Osteoblast (primary cell): ENCODE measurements at places on chromosomes 13 and 19. TPM values are rescaled to one million over a fixed set of nuclear protein-coding genes. Genes with fewer than 3 reads are reported as not detected.

Gene PLPPR2
- total RNA-seq, result 10.6 and 14.1 TPM in 2 replicates

Gene SRRM5
- total RNA-seq, result under 0.01 TPM in 1 of 2 replicates, not detected in the other

Gene SIGLEC6
- not detected in 2 replicates for total RNA-seq

Gene SBK3
- not detected in 2 replicates for total RNA-seq

Gene KLF2
- 11.2 and 16.6 TPM in 2 replicates for total RNA-seq

Gene UFM1
- 110 and 113 TPM in 2 replicates for total RNA-seq

Gene APLP1
- 2.1 and 3.6 TPM in 2 replicates for total RNA-seq

Gene FBXW9
- 17.1 and 18.5 TPM in 2 replicates for total RNA-seq

Gene CPB2
- total RNA-seq, result not detected in 2 replicates

Gene S1PR2
- total RNA-seq, result 9.4 and 14.1 TPM in 2 replicates

Gene OR10H1
- total RNA-seq, result not detected in 2 replicates

Gene ZNF566
- total RNA-seq, result 13.8 and 20.9 TPM in 2 replicates

Gene RRAS
- 23.9 and 31.8 TPM in 2 replicates for total RNA-seq

Gene FGF22
- not detected in 2 replicates for total RNA-seq

Gene KCNN4
- 6.5 and 7.2 TPM in 2 replicates for total RNA-seq

- DNase-seq, result peak; percentile 88
- H3K36me3 ChIP-seq, result no peaks in the 10 kb centered on the region
- H3K4me1 ChIP-seq, result no peaks in the 10 kb centered on the region
- H3K27ac ChIP-seq, result no peak overlapping the region
Measured at GRCh38 chr13:112442483-112443090, 66.4 kb downstream of the SPACA7 start.

DNA sequence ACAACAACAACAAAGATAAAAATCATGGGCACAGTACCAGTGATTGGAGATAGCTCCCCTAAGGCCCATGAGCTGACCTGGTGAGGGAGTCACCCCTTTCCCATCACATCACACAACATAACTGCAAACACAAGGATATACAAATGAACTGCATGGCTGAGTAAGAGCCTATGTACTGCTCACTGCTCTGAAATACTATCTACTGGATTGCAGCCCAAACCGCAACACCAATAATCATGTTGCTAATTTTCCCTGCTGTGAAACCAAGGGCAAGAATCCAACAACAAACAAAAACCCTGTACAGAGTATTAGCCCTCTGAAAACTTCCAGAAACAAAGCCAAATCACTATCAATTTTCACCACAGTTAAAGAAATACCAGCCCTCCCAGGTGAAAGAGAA, 1893.2 kb downstream of the PCDH9 start:
- no peaks in the 10 kb centered on the region for H3K36me3 ChIP-seq
- H3K27me3 ChIP-seq, result no peaks in the 10 kb centered on the region
- DNase-seq, result no peak
- no peak overlapping the region for H3K27ac ChIP-seq
- no peaks in the 10 kb centered on the region for H3K4me1 ChIP-seq
- H3K4me3 ChIP-seq, result no peak overlapping the region

- no peaks in the 10 kb centered on the region for H3K27me3 ChIP-seq
- peak overlapping the region; percentile 56 for H3K27ac ChIP-seq
- peaks cover 16% of the 10 kb centered on the region for H3K36me3 ChIP-seq
- H3K4me3 ChIP-seq, result no peak overlapping the region
Measured at GRCh38 chr13:21034603-21035191, 26.7 kb downstream of the LATS2 start.

DNA sequence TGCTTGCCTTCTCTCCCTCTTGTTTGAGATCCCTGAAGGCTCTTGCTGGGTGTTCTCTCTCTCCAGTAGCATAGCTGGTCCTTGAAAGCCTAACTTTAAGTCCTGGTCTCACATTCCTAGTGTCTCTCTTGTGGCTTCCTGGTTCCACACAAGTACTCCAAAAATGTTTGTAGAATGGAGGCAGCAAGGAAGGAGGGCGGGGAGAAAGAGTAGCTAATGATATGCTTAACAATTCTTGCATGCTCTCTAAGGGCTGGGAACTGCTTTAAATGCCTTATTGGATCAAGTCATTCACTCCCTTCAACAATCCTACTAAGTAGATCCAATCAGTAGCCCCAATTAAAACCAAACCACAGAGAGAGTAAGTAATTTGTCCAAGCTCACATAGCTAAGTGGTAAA, 357.3 kb downstream of the KLF5 start:
- H3K4me1 ChIP-seq, result peaks cover under 1% of the 10 kb centered on the region
- no peak overlapping the region for H3K4me3 ChIP-seq
- no peak overlapping the region for H3K27ac ChIP-seq
- peak; percentile 73 for DNase-seq

- peak; percentile 96 for DNase-seq
- H3K27ac ChIP-seq, result peak overlapping the region; percentile 75
- peak overlapping the region; percentile 92 for H3K4me3 ChIP-seq
- no peaks in the 10 kb centered on the region for H3K27me3 ChIP-seq
- peaks cover 6% of the 10 kb centered on the region for H3K36me3 ChIP-seq
Measured at GRCh38 chr19:12996406-12997094, 1.3 kb downstream of the NFIX start.

- DNase-seq, result peak; percentile 65
- peaks cover 4% of the 10 kb centered on the region for H3K27me3 ChIP-seq
- no peaks in the 10 kb centered on the region for H3K4me1 ChIP-seq
- no peak overlapping the region for H3K4me3 ChIP-seq
- H3K36me3 ChIP-seq, result no peaks in the 10 kb centered on the region
Measured at GRCh38 chr13:36395280-36395679, 37.0 kb upstream of the CCNA1 start.

- H3K4me1 ChIP-seq, result peaks cover 59% of the 10 kb centered on the region
- no peak overlapping the region for H3K4me3 ChIP-seq
- H3K27ac ChIP-seq, result peak overlapping the region; percentile 43
- DNase-seq, result no peak
Measured at GRCh38 chr13:44303681-44304432, 69.8 kb upstream of the SERP2 start.

GRCh38 chr19:18603958-18604819, 2.4 kb downstream of the CRLF1 start:
- H3K36me3 ChIP-seq, result no peaks in the 10 kb centered on the region
- H3K27me3 ChIP-seq, result peaks cover 24% of the 10 kb centered on the region
- H3K4me3 ChIP-seq, result no peak overlapping the region
- no peak overlapping the region for H3K27ac ChIP-seq
- peak; percentile 87 for DNase-seq

DNA sequence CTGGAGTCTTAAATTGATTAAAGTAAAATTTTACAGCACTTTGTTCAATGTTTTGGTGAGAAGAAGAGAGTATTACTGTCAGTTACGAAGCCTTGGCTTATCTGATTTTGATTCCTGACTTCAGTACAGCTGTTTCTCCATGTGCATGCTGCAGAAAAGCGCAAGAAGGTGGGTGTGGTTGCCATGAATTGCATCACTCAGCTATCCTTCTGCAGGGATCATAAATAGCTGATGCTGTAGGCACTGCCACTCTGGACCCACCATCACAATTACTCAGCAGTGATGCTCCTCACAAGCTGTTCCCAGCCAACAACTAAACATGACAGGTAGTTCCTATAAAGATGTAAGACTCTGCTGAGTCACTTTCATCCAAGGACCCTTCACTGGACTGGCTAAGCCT, 321.2 kb downstream of the IRS2 start:
- H3K4me3 ChIP-seq, result no peak overlapping the region
- H3K27me3 ChIP-seq, result no peaks in the 10 kb centered on the region
- H3K36me3 ChIP-seq, result no peaks in the 10 kb centered on the region
- H3K4me1 ChIP-seq, result no peaks in the 10 kb centered on the region
- no peak for DNase-seq

GRCh38 chr13:33383724-33384577, 98.4 kb upstream of the STARD13 start:
- H3K27me3 ChIP-seq, result no peaks in the 10 kb centered on the region
- no peak for DNase-seq
- H3K36me3 ChIP-seq, result no peaks in the 10 kb centered on the region
- H3K27ac ChIP-seq, result no peak overlapping the region
- no peaks in the 10 kb centered on the region for H3K4me1 ChIP-seq

DNA sequence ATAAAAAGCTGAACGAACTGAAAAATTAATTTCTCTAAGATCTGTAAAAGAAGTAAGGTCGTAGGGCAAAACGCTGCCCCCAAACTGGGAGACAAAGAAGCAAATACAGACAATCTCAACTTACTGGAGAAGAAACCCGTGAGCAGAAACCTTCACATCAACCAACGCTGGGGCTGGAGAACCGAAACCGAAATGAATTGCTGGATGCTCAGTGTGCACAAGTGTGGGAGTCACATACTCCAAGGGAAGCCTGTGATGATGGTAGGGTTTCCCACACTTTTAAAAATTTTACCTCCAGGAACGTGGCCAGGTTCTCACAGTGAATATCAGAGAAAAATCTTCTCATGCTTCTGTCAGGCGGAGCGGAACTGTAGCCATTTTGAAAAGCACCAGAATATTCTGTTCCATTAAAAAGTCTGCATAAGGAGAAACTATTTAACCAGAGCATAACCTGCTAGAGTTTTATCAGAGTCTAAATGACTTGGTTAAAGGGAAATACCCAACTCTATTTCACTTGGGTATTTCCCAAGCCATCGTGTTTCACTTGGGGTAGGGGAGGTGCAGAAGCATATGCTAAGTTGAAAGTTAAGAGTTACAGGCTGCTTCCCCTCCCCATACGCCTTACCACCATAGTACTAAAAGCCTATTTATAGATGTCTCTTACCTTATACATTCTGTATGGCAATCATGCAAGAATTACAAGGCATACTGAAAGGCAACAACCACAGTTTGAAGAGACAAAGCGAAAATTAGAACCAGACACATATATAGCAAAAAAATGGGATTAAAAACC, 110.5 kb upstream of the SLITRK1 start:
- DNase-seq, result no peak
- no peaks in the 10 kb centered on the region for H3K36me3 ChIP-seq

DNA sequence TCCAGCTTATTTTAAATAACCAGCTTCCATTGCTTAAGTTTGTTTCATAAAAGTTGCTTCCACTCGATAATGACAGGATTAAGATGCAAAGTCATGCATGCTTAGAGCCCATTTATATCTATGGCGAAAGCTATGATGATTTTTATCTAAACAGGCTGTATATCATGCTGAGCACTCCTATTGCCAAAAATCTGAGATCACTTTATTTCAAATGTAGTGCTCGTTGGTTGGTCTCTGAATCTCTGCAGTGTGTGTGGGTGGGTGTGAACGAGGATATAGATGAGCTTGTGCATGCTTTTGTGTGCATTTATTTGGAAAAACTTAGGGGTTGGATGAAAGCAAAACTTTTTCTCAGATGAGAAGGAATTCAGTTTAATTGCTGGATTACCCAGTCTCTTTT, 27.0 kb upstream of the ARGLU1 start:
- H3K36me3 ChIP-seq, result no peaks in the 10 kb centered on the region
- H3K4me3 ChIP-seq, result no peak overlapping the region
- H3K27ac ChIP-seq, result no peak overlapping the region

DNA sequence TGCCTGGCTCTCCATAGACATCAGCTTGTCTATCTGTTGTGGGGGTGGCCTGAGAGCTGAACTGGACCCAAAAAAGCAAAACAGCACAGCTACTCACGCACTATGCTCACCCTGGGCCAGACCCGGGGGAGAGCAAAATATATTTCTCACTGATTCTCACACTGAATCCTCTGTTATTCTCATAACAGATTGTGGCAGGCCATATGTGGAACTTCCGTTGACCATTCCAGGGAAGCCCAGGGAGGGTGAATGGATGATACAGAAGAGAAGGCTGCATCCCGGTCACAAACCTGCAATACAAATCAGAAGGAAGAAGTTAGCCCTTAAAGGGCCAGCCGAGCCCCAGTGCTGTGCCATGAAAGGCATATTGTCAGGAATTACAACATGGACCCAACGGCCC, 362.5 kb downstream of the ZNF536 start:
- H3K27me3 ChIP-seq, result no peaks in the 10 kb centered on the region
- no peaks in the 10 kb centered on the region for H3K36me3 ChIP-seq
- DNase-seq, result no peak
- H3K4me1 ChIP-seq, result no peaks in the 10 kb centered on the region
- H3K4me3 ChIP-seq, result no peak overlapping the region

DNA sequence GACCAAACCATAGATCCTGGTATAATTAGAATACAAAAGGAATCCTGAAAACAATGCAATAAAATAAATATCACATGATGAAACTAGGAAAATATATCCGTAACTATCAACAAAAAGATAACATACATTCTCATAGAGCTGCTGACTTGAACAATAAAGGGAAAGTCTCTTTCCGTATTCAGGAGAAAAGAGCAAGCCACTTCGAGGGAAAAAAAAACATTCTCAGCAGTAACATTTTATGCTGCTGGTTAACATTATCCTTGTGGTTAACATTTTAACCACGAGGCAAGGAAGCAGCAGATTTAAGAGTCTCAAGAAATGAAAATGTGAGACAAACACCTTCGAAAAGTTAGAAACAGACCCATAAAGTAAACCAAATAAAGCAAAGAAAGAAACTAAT, 25.8 kb downstream of the NALCN start:
- no peaks in the 10 kb centered on the region for H3K36me3 ChIP-seq
- DNase-seq, result no peak
- no peaks in the 10 kb centered on the region for H3K27me3 ChIP-seq
- peak overlapping the region; percentile 46 for H3K27ac ChIP-seq

- DNase-seq, result no peak
- no peak overlapping the region for H3K4me3 ChIP-seq
- no peaks in the 10 kb centered on the region for H3K27me3 ChIP-seq
- peaks cover 8% of the 10 kb centered on the region for H3K4me1 ChIP-seq
- H3K36me3 ChIP-seq, result no peaks in the 10 kb centered on the region
Measured at GRCh38 chr19:36483653-36484052, 5.7 kb downstream of the ZNF566 start.

- no peak overlapping the region for H3K27ac ChIP-seq
- H3K4me3 ChIP-seq, result no peak overlapping the region
- DNase-seq, result no peak
- peaks cover 23% of the 10 kb centered on the region for H3K36me3 ChIP-seq
Measured at GRCh38 chr13:110351636-110352420, 44.7 kb downstream of the COL4A2 start.

GRCh38 chr13:107864543-107865317, 350.6 kb downstream of the LIG4 start:
- H3K27ac ChIP-seq, result no peak overlapping the region
- DNase-seq, result peak; percentile 81
- H3K4me3 ChIP-seq, result peak overlapping the region; percentile 81
- no peaks in the 10 kb centered on the region for H3K4me1 ChIP-seq
- H3K27me3 ChIP-seq, result peaks cover 3% of the 10 kb centered on the region

DNA sequence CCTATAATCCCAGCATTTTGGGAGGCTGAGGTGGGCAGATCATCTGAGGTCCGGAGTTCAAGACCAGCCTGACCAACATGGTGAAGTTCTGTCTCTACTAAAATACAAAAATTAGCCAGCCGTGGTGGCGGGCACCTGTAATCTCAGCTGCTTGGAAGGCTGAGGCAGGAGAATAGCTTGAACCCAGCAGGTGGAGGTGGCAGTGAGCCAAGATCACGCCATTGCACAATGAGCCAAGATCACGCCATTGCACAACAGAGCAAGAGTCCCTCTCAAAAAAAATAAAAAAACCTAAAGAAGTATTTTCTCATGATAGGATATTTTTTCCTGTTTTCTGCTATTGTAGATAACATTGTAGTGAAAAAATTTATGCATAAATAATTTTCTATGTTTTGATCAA, 13.3 kb downstream of the IFT88 start:
- no peaks in the 10 kb centered on the region for H3K4me1 ChIP-seq
- H3K36me3 ChIP-seq, result peaks cover 8% of the 10 kb centered on the region
- H3K4me3 ChIP-seq, result no peak overlapping the region
- H3K27ac ChIP-seq, result no peak overlapping the region
- DNase-seq, result no peak
- no peaks in the 10 kb centered on the region for H3K27me3 ChIP-seq
